ENCODE measurements at places on chromosomes 3 and 15.

DNA sequence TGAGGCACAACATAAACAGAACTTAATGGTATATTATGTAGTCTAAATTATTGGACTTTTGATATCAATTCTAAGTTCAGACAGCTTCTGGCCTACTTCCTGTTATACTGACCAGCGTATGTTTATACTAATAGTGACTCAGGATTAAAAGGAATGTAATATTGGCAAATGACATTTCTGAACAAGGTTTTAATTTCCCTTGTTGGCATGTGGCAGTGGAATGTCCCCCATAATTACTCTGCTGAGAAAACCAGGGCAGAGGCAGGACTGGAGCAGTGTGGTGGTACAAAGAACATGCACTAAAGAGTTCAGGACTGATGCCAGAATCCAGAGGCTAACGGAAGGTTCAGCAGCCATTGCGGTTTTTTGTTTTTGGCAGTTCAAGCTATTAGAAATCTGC is 184.0 kb downstream of the KCNAB1 start:
- no peak for DNase-seq

- no peak for DNase-seq
These were observed 22.1 kb downstream of the ITGA11 start for GRCh38 chr15:68409736-68410370.

DNA sequence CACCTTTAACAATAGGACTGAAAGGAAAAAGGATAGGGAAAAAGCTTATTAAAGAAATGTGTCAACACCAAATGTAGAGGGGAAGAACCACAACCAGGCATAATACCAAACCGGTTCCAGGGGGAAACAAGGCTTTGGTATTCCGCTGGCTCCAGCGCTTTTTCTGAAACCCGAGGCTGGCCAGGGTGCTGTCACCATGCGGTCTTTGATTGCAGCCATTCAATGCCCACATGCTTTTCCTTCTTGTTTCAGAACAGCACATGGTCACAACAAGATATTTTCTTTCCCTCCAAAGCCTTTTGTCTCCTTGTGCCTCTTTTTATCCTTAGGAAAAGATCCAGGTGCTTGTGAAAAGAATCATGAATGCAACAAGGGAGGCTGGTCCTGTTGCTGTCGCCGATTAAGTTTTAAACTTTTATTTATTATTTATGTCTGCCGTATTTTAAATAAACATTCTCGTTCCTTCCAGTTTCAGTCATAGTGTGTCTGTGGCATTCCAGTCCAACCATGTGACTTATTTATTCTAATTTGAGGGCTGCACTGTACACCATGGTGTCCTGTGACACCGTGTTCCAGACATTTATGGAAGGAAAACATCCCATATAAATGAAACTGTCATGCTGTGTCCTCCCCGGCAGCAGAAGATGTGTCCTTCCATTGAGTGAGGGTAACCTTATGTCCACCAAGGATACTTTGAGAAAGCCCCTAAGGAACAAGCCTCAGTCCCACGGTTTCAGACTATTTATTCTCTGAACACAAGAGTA is 41.1 kb downstream of the CCK start:
- DNase-seq, result no peak

DNA sequence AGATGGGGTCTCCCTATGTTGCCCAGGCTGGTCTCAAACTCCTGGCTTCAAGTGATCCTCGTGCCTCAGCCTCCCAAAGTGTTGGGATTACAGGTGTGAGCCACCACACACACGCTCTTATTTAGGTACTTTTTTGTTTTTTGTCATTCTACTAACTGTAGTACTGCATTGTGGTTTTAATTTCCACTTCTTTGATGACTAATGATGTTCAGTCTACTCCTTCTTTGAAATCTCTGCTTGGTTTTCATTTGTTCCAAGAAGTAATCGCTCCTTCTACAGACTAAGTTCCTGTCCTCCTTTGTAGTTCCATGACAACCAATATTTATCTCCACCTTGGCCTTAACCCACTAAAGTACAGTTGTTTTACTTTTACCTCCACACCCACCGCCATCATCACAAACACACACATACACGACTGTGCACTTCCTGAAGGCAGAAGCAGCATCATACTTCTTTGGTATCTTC is 529 bp upstream of the DLEC1 start:
- DNase-seq, result no peak

DNA sequence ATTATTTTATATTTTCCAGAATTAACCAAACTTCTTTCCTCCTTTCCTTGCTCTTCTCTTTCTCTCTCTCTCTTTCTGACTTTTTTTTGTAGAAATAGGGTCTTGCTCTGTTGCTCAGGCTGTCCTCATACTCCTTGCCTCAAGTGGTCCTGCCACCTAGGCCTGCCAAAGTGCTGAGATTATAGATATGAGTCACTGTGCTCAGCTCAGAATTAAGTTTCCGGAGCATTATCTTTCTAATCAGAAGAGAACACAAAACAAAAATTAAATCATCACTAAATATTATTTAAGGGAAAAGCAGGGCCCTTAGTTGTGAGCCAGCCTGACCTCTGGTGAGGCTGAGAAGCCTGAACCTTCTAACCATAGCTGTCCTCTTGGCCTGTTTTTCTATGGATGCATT is 168.2 kb downstream of the SOX2 start:
- no peak for DNase-seq

- DNase-seq, result no peak
These were observed 176.8 kb upstream of the EPHA3 start for GRCh38 chr3:88930611-88931010.

- no peak for DNase-seq
These were observed 619.2 kb downstream of the NAALADL2 start for GRCh38 chr3:175478301-175478700.

DNA sequence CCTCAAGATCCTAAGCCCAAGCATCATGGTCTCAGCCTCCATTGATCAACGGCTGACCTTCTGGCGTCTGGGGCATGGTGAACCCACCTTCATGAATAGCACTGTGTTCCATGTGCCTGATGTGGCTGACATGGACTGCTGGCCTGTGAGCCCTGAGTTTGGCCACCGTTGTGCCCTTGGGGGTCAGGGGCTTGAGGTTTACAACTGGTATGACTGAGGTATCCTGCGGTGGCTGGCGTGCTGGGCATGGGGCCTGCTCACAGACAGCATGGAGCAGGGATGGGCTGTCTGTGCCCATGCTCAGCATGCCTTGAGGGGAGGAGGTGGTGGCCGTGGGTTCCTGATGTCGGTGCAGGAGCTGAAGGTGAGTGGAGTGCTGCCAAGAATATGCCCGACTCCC is 3.3 kb downstream of the DALRD3 start:
- DNase-seq, result no peak

GRCh38 chr3:65660000-65660598 is 378.6 kb downstream of the MAGI1 start:
- DNase-seq, result no peak

- DNase-seq, result no peak
These were observed 24.9 kb upstream of the RASGRP1 start for GRCh38 chr15:38589502-38589901.

DNA sequence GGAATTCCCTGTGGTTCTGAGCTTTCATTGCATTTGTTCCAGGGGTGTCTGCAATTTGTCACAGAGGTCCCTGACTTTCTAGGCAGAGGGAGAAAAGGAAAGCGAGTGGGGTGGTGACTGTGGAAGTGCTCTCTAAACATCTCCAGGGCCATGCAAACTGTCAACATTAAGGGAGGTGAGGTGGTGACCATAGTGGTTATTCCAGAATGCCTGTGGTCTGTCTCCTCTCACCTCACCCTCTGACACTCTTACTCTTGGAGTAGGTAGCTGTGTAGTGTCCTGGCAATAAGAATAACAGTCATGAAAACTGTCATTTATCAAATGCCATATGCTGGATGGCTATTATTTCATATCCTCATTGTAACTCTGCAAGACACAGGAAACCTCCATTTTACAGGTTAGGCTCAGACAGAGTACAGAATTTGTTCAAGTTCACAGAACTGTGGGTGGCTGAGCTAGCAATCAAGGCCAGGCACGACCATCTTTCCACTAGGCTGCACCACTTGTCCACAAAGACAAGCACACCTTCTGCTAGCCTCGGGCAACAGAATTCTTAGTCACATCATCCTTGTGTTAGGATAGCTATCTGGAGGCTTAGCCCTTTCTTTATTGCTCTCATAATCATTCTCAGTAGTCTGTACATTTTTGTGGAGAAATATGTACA is 179.4 kb downstream of the CD47 start:
- DNase-seq, result no peak

- no peak for DNase-seq
These were observed 37.3 kb downstream of the EXOG start for GRCh38 chr3:38533285-38533976.

DNA sequence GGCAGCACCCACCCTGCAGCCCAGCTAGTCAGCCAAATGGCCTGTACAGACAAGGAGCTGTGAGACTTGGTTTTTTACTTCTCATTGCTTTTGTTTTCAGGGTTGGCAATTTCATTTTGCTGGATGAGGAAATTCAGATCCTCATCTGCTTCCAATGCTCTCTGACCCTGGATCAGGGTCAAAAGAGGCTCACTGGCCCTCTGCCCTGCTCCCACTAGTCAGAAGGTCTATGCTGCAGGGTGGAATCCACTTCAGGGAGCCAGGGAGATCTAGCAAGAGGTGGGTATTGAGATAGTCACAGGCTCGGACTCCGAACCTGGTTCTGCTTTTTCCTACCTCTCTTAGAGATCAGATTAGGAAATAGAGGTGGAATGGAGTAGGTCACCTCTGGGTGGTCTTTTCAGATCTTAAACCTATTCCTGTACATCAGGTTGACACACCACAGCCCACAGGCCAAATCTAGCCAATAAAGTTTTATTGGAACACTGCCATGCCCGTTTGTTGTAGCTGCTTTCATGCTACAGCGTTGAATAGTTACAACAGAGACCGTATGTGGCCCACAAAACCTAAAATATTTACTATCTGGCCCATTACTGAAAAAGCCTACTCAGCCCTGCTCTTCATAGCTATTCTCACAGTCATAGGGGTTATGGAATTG is 26.4 kb upstream of the GLCE start:
- DNase-seq, result no peak

DNA sequence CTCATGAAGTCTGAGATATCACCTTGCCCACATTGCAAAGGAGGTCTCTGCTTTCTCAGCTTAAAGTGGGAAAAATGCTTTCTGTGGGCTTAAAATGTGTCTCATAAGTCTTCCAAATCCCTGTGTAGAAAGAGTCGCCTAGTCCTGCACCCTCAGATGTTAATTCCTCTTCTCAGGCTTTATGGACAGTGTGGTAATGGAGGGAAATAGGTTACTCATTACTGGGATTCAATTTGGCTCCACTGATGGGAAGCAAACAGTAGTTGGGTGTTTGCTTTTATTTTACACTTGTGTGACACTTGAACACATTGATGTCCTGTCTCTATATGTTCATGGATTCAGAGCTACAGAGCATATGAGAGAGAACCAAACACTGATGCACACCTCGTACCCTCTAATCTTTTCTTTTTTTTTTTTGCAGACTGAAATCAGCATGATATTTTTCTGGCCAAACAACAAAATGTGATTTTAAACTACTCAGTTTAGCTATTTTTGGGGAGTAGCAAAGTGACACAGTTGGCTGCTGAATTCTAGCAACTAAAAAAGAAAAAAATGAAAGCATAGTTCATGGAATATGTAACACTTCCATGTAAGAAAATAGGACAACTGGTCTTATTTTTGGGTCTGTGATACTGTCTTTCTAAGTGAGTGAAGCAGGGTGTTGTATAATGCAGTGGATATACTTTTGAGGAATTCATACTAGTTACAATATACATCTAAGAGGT is 8.6 kb downstream of the PTPRG start:
- no peak for DNase-seq

DNA sequence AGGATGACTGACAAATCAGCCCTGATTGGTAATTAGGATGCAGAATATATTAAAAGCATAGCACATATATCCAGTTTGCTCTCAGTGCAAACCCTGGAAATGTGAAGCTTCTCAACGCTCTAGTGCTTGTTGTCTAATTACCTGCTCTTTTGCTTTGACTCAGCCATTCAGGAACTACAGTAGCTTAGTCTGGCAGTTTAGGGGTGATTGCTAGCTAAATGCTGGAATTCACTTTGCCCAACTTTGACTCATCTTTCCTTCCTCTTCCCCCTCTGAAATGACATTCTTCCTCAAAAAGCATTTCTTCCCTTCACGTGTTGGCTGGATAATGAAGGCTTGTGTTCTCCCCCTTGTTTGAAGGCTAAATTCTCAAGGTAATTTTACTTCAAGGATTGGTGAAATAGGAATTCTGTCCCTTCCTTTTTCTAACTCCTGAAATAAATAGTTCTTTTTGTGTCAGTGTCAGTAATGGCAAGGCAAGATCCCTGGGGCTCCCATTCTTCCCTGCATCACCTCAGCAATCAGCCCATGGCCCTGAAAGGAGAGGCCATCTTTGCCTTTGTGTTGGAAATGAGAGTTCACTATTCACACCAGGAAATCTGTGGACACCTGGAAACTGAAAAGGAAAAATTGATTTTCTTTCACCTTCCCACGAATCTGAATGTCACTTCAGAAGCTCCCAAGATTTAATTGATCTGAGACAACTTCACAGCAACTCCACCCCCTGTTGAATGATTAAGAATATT is 103.6 kb downstream of the ECT2 start:
- DNase-seq, result no peak

DNA sequence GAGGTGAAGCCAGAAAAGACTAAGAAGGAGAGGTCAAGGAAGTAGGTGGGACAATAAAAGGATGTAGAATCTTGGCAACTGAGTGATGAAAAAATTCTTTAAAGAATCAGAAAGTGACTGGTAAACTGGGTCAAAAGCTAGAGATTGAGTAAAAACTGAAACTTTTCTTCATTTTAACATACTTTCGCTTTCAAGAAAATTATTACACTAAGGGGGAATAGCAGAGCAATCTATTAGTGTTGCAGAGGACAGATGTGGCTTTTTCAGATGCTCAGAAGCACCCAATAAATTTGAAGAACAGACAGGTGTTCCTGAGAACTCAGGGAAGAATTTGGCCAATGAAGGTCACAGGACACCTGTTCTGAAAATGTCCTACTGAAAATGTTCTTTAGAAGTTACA is 805.4 kb upstream of the ALCAM start:
- no peak for DNase-seq

DNA sequence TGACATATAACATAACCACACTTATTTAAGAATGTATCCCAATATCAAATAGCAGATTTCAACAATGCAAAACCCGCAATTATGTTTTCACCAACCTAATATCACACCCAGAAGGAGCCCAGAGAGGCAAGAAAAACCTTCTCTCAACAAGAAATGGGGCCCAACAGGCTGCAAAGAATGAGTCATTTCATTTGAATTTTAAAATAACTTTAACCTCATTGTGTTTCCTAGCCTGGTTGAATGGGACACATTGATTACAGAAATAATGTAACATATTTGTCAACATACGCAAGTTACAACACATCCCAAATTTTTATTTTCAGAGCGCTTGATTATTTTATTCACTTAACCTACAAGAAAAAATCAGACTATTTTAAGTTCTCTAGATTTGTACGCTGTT is 365.1 kb upstream of the SLCO3A1 start:
- DNase-seq, result no peak

GRCh38 chr15:48778331-48778730 is 32.5 kb downstream of the CEP152 start:
- no peak for DNase-seq

All from esophagus squamous epithelium (tissue), 5 donors.